CD4-positive, alpha-beta T cell treated with Interleukin-21 for 1 hour (primary cell): ENCODE measurements at places on chromosomes 2 and 18.

DNA sequence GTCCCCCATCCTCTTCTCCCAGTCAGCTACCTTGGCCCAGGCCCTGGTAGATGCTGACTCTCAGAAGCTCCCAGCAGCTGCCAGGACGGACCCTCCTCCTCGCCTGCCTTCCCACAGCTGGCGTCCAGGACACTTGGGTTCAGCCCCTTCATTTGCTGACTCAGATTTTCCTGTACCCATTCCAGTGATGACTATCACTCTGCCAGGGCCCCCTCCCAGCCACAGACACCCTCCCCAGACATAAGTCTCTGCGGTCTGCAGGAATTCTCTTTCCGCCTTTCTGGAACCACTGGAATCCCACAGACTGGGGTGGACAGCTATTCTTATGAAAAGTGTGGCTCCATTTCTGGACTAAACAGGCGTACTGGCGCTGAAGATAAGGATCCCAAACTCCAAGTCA is 260.3 kb upstream of the EPAS1 start:
- DNase-seq = no peak

GRCh38 chr2:79801082-79801481 is 288.2 kb downstream of the CTNNA2 start:
- no peak for DNase-seq

DNA sequence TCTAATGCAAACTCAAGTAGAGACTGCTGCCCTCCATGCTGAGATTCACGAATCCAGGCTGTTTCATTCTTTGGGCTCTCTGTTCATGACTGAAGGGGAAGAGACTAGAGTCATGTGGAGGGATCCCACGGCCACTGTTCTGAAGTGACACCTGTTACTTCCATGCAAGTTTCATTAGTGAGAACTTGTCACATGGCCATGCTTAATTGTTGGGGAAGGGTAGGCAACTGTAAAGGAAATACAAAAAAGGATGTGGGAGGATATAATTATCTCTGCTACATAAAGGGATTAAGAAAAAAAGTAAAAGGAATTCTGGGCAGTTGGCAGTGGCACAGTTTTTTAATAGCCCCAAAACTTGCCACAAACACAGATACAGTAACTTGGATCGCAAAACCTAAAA is 28.0 kb upstream of the PSME4 start:
- no peak for DNase-seq

- no peak for DNase-seq
Observed at GRCh38 chr2:176526995-176527901, 258.0 kb downstream of the MTX2 start.

- no peak for DNase-seq
Observed at GRCh38 chr2:200470230-200470629, 39.6 kb downstream of the KCTD18 start.

DNA sequence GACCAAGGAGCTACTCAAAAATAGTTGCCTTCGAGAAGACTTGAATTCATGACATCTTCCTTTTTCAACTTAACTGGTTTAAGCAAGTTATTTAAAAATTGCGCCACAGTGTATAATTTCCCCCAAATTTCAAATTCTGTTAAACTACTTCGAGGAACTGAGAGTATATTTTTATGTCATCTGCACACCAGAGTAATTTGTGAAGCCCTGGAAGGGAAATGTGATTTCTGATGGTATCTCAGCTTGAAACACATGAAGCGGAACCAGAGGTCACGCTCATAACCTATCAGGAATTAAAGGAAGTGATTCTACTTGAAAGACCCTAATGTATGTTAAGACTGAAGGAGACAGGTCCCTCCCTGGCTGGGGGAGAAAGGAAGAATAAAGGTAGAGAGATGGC is 33.9 kb upstream of the DARS1 start:
- DNase-seq = peak; percentile 9

- DNase-seq = no peak
Observed at GRCh38 chr2:220736778-220737177, 835.3 kb downstream of the EPHA4 start.

DNA sequence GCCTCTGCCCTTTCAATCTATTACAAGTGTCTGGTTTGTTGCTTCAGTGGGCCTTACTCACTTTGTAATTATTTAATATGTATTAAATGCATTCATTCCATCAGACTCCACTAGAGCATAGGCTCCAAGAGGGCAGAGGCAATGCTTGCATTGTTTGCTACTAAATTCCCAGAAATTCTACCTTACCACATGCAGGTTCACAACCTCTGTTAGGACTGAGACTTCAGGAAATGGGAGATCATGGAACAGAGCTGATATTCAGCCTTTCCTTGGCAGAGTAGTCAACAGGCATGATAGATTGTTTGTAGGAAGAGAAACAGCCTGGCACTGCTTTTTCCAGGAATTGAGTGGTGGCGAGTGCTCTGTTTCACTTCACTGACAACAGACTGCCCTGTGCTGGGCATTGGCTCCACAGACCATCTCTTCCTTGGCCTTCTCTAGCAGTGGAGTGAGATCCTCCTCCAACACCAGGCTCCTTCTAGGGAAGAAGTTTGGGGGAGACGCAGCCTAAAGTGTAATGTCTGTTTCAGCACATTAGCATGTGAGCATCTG is 6.2 kb upstream of the MATN3 start:
- DNase-seq = no peak

DNA sequence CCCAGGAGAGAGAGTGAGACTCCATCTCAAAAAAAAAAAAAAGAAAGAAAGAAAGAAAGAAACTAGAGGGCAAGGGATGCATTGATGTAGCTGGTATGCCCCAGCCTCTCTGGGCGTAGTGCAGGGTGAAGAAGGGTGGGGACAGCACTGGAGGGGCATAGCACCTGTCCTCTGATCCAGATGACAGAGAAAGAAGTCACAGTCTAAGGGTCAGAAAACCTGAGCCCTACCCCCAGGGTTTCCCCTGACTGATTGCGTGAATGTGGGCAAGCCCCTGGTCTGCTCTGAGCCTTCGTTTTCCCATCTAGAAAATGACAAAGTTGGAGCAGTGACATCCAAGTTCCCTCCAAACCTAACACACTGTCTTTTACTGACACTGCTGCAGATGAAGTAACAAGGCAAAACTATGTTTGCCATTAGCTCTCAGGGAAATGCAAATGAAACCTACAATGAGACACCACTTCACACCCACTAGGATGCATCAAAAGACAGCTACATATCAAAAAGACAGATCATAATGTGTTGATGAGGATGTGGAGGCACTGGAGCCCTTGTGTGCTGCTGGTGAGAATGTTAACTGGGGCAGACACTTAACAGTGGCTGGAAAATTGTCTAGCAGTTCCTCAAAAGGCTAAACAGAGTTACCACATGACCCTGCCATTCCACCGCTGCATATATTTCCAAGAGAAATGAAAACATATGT is 19.5 kb upstream of the YWHAQ start:
- no peak for DNase-seq

GRCh38 chr2:162074928-162075688 is 1.1 kb upstream of the DPP4 start:
- no peak for DNase-seq

DNA sequence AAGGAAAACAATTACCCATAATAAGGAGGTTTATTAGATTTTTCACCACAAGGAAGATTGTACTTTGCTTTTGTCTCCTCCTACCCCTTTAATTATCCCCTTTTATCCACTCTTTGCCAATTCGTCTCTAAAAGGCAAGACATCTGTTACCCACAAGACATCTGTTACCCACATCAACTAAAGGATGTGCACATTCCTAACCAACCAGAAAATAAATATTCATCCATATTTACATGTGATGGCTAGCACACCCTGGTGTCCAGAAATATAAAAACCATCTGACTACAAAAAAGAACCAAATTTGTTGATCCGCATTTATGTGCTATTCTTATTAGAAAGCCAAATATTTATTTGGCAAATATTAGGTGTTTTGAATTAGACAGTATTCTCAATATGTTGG is 35.7 kb downstream of the ACVR1C start:
- DNase-seq = peak; percentile 9

- no peak for DNase-seq
Observed at GRCh38 chr2:24853996-24854395, 60.8 kb downstream of the CENPO start.

DNA sequence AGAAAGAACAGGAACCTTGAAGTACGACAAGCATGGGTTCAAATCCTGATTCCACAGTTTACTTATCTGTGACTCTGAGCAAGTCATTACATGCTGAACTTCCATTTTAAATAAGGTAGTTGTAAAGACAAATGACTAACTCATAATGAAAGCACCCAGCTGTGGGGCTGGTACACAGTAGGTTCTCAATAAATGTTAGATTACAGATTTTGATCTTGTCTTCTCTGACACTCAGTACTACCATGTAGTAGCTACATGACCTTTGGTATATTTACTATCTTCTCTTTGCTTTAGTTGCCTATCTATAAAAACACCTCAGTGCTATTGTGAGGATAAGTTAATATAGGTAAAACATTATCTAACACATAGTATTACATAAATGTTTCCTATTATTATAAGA is 3.2 kb downstream of the TRAK2 start:
- no peak for DNase-seq

- DNase-seq = no peak
Observed at GRCh38 chr2:143347901-143348414, 218.7 kb downstream of the ARHGAP15 start.

- DNase-seq = no peak
Observed at GRCh38 chr2:239938651-239939486, 86.3 kb downstream of the NDUFA10 start.
